Left lung (tissue), 14 donors: ENCODE measurements at places on chromosomes 3 and 15.

DNA sequence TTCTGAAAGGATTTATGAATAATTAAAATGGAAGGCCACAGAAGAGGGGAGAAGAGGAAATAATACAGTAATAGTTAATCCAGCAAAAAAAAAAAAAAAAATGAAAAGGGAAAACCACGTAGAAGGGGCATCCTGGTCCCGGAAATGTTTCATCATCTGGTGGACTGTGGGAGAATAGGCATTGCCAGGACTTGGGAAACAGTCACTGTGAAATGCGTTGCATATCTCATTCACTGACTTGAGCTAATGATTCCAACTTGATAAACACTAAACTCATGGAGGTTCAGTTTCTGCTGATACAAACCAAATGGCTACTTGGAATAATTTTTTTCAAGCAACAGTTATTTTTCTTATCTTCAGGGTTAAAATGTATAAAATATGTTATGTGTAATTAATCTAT is 3.2 kb downstream of the XCR1 start:
- no peak for DNase-seq

DNA sequence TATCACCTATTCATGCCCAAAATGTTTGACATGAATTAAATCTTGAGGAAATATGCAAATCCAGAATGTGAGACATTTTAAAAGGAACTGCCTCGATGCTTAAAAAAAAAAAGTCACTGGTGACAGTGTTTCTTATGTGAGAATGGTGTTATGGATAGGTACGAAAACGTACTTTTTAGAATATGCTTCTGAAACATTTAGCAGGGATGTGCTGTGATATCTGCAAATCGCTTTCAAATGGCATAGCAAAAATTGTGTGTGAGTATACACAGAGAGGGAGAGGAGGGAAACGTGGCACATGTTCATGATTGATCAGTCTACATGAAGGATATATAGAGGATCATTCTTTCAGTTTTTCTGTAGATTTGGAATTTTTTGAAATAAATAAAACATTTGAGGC is 16.0 kb downstream of the CCNB2 start:
- no peak for DNase-seq

DNA sequence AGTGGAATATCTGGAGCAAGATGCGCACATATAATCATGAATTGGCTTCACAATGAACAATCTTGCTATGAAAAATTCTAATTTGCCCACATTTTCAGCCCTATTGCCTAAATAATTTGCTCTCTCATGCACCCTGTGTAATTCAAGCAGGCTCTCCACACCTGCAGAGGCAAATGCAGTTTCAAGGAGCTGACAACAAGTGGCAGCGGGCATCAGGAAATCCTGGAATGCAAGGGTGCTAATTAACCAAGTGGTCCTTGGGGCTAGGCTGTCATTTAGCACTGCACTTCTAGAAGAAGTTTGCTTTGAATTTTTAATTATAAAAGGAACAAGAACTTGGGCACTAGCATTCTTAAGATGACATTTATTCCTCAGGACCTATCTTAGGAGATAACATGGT is 56.3 kb upstream of the ICE2 start:
- DNase-seq, result no peak

DNA sequence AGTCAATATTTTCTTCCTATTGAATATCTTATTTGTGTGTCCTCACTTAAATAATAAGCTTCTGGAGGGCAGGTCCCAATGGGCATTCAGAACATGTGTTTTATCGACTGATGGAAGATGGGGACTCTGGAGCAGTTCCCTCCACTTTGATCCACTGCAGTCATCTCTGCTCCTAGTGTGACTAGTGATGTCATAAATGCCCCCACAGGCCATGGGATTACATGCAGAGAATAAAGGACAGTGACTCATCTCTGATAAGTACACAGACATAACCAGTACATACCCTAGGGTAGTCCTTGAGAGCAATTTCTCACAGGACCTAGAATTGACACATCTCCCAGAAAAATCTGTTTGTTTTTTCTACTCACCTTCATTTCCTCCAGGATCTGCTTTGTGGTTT is 49.4 kb upstream of the FMN1 start:
- no peak for DNase-seq

DNA sequence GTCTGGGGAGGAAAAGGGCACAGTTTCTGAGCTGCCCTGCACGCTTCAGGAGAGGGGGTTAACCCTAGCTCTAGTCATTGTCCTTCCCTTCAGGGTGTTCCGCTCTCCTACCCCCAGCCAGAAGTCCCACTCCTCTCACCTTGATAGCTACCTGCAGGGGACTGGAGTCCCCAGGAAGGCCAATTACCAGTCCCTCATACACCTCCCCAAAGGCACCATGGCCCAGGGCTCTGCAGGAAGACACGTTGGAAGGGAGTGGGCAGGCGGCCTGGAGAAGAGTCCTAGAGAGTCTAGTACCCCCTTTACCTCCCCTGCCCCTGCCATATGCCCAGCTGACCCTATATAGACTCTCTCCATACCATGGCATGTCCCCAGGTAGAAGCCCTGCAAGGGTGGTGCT is 7.9 kb downstream of the LTK start:
- no peak for DNase-seq

DNA sequence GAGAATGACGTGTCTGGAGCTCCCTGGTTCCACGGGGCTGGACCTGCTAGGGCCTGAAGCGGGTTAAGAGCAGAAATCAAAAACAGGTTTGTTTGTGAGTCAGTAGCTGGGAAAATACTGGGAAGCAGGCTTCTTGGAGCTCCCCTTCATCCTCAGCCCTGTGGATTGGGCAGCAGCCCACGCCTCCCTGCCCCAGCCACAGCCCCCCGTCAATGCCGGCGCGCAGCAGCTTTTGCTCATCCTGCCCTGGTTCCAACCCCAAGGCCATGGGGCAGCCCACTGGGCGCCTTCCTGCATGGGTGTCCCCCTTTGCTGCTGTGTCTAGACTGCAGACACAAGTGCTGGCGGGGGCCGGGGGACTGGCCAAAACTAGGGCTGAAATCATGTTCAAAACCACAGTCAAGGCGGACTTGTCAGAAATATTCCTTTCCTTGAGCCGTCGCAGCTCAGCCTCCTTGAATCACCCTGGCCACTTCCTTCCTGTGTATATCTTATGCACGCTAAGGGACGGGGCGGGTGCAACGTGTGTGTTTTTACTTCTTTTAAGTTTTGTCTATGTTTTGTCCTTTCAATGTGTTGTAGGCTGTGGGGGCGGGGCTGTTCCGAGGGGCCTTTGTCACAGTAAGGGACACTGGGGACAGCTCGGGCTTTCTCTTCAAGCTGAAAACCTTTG is 108.1 kb downstream of the KLF13 start:
- DNase-seq, result peak; percentile 87

DNA sequence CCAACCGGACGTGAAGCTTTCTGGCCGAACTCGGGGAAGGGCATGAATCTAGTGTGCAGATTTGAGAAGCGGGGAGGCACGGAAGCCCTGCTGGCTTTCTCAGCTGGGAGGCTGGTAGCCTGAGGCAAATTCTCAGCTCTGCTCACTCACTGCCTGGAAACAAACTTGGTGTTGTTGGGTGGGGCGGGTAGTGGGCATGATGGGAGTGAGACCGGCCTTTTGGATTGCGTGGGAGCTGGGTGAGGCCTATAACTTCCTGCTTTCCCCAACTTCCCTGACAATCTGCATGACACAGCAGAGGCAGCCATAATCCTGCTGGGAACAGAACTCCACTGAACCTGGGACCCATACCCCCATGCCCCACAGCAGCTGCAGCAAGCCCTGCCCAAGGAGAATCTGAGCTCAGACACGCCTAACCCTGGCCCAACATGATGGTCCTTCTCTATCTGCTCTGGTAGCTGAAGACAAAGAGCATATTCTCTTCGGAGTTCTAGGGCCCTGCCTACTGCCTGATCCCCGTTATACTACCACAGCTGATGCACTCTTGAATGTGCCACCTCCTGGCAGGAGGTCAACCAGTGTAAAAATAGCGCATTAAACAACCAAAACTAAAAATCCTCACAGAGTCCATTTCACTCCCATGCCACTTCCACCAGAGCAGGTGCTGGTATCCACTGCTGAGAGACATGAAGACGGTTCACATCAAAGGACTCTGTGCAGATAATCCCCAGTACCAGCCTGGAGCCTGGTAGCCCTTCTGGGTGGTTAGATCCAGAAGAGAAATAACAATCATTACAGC is 44.7 kb downstream of the CEP70 start:
- DNase-seq, result no peak

- no peak for DNase-seq
Measured at GRCh38 chr3:115699706-115700105, 76.4 kb downstream of the GAP43 start.

- no peak for DNase-seq
Measured at GRCh38 chr3:182715006-182715405, 78.3 kb upstream of the ATP11B start.

GRCh38 chr15:27081676-27082418 is 110.9 kb downstream of the GABRG3 start:
- no peak for DNase-seq

DNA sequence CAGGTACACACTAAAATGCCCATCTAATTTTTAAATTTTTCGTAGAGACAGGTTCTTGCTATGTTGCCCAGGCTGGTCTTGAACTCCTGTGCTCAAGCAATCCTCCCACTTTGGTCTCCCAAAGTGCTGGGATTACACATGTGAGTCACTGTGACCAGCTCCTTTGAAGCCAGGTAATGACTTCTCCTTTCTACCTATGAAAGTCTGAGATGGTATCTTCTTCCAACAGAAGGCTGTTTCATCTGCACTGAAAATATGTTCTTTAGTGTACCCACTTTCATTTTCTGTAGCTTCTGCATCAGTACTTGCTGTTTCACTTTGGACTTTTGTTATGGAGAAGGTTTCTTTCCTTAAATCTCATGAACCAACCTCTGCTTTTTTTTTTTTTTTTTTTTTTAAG is 8.8 kb downstream of the OIP5 start:
- DNase-seq, result no peak

DNA sequence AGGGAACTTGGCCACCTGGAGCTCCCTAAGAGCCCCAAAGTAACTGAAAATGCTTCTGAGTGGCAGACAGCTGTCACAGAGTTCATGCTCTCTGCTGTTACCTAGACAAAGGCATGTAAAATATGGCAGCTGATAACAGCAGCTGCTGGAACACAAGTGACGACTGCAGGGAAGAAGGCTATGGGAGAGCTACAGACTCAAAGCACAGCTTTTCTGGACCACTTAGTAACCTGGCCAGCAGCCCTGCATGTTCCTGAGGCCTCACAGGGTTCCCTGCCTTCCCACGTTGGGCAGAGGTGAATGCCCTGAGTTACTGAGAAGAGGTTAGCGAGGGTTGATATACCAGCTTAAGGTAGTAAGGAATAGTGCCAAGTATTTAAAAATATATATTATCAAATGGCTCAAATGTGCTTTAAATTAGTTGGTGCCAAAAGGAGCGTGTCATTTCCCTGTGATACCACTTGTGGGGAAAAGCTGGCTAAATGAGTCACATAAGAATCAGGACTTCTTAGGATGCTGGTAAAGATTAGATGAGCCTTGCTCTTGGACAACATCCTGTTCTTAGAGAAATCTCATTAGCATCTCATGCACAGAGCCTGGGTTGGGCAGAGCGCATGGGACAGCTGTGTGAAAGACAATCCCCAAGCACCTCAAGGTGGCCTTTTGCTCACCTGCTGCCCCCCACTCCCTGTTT is 76.4 kb upstream of the SCN5A start:
- DNase-seq, result no peak

- DNase-seq, result no peak
Measured at GRCh38 chr3:14922863-14923262, 24.5 kb upstream of the NR2C2 start.

DNA sequence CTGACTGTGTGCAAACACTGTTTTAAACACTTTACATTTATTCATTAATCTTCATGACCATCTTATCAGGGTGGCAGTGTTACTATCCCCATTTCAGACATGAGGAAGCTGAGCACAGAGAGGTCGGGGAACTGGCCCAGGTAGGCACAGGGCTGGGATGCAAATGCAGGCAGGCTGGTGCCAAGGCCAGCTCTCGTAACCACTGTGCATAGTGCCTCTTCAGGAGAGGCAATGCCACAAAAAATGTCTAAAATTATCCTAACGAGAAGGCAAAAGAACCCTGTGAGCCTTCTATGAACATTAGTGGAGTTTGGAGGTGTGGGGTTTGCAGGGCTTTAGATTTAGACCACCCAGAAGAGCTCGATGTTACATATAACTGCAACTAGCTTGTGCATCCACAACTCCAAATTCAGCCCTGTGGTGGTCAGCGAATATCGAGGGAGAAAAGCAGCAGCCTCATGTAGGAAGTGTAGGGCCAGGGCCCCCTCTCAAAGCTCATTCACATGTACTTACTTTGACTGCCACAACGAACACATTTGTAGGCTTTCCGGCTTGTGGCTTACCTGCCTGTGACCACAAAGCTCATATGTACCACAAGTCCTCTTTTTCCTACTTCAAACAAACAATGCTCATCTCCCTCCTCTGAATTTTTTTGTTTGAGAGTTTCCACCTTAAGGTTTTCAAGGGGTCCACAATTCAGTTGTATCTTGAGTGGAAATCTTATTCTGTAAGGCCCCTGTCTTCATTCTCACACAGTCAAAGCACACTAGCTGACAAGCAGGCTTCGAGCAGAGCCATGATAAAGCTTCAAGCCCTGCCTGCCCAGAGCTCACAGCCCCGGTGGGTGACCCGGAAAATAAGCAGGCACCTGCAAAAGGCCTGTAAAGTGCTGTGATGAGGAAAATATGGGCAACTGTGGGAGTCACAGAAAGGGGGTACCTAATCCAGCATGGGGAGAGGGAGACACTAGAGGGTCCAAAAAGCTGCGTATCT is 722.9 kb upstream of the CFAP20DC start:
- DNase-seq, result no peak

DNA sequence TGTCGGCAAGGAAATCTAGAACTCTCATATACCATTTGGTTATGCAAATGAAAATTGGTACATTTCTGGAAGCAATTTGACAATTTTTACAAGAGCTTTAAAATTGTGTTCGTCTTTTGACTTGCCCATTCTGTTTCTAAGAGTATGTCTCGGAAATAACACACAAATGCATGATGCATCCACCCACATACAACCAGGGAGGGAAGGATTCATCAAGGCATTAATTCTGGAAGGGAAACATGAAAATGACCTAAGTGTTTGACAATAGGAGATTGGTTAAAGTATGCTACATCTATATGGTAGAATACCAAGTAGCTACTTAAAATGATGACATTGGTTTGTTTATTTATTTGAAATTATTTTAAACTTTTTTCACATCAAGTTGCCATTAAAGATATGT is 58.6 kb downstream of the PIAS1 start:
- DNase-seq, result no peak

GRCh38 chr15:95864467-95864886 is 466.0 kb upstream of the NR2F2 start:
- peak; percentile 50 for DNase-seq

- no peak for DNase-seq
Measured at GRCh38 chr3:117979466-117979865, 1055.2 kb downstream of the IGSF11 start.

- no peak for DNase-seq
Measured at GRCh38 chr3:187327845-187328244, 36.3 kb upstream of the MASP1 start.

- no peak for DNase-seq
Measured at GRCh38 chr15:76964157-76964556, 30.8 kb upstream of the PSTPIP1 start.

DNA sequence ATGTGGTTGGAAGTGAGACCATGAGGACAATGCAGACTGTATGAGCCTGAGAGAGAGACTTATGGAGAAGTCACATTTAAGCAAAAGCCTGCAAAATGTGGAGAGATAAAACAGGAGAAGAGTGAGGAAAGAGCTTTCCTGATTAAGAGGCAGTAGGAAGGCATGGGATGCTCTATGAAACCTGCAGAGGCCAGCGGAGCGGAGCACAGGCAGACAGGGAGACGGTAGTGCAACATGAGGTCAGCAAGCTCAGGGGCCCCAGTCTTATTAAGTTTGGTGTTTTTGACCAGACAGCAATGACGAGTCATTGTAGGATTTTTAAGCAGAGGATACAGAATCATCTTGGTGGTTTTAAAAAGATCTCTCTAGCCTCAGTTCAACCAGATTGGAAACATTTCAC is 721.5 kb upstream of the GOLIM4 start:
- no peak for DNase-seq
